Eye (tissue), 1 donor: ENCODE measurements at places on chromosomes 5 and 9.
A peak's percentile ranks its signal among the peaks of the same experiment; 100 is the strongest.

DNA sequence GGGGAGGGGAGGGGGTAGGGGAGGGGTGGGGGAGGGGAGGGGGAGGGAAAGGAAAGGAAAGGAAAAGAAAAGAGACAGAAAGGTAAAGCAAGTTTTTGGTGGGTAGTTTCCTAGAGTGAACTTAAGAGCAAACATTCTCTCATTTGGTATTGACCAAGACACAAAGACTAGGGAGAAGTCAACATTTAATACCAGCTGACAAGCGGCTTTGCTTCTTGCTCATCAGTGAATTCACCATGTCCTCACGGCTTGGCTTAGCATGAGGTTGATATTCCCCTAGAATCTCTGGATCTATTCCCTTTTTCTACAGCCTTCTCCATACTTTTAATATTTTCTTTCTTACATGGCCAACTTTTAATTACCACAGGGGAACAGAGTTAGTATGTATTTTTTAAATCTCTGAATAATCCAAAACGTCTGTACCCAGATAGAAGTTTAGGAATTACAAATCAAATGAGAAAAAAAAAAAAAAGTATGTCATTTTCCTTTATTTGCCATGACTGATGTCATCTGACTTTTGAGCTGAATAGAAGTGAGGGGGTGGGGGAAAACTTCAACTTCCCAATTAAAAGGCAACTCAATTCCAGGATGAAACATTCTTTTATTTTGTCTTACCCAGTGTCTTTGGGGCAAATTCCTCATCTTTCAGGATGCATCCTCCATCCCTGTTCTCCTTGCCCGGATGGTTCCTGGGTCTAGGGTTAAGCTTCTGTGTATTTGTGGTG lies 40.1 kb upstream of the GLIS3 start:
- no peak for DNase-seq

- DNase-seq = no peak
Measured at GRCh38 chr9:136943291-136944211, 987 bp downstream of the FBXW5 start.

DNA sequence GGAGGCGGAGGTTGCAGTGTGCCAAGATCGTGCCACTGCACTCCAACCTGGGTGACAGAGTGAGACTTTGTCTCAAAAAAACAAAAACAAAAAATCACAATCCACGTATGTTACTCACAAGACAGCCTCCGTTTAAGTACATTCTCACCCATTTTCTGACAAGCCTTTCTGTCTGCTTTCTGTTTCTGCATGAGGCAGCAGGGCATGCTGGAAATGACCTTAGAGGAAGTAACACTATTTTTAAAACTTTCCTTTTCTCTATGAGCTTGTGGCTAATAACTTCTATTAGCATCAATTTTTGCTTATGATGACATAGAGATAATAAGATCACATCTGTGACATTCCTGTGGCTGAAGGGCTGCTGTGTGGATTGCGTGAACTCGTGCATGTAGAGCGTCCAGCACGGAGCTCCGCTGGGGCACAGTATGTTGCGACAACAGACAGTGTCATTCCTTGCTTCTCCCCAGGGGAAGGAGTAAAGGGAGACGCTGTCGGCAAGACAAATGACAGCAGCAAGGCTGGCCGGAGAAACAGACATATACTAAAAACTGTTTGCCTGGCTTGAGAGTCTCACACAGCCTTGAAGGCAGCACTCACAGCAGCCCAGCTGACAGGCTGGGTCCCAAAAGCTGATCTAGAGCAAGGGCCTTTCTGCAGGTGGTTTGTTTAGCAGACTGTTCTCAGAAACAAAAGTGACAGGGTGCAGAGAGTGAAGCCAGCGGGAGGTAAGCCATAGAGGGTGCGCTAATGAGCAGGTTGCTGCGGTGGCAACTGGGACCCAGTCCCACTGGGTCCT lies 1.6 kb downstream of the BTNL3 start:
- DNase-seq = peak; percentile 0

DNA sequence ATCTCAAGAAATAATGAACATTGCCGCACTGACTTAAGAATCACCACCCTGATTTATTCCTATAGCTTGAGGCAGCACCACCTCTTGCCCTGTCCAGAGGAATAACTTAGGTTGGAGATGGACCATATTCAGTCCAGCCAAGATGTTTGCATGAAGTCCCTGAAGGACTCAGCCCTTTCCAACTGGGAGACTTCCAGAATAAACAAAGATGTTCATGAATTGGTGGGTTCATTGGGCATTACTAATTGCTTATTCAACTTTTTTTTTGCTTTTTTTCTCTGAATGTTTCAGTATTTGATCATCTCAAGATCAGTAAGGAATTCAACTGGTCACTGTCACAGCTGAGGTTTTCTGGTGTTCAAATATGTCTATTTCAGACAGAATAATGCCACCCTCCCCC lies 470.6 kb downstream of the CCDC171 start:
- no peak for DNase-seq

- peak; percentile 94 for DNase-seq
Measured at GRCh38 chr9:84953797-84954705, 284.5 kb downstream of the NTRK2 start.

DNA sequence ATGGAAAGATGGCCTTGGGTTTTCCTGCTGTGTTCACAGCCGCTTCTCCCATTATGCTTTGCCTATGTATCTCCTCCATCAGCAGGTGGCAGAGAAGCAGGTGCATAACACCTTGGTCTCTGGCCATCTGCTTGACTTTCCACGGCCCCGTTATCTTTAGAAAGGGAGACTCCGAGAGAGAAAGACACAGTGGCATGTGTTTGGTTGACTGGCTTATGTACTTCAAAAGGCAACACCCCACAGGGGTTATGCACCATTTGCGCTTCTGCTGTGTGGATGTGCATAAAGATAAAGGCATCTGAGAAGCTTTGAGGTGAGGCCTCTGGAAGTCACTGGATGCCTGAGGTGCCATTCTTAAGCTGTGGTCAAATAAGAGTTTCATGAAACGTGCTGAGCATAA lies 138.4 kb downstream of the EGFLAM start:
- no peak for DNase-seq
